ENCODE measurements at places on chromosomes 1 and 21.

DNA sequence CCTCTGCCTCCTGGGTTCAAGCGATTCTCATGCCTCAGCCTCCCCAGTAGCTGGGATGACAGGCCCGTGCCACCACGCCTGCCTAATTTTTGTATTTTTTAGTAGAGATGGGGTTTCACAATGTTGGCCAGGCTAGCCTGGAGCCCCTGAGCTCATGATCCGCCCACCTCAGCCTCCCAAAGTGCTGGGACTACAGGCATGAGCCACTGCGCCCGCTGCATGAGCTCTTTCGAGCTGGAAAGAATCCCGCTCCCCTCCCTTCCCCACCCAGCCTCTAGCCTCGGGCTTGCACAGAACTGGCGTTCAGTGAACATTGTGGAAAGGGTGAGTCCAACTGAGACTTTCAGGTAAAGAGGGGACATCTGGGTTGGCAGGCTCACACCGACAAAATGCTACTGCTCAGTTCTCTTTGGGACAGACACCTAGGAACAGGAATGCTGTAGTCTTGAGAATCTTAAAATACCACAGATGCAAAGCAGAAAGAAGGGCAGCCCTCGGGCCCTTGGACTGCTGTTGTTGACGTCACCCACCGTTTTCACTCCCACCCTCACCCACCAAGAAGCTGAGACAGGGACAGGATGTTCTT is 9.7 kb upstream of the GNG4 start:
- DNase-seq, result no peak

- DNase-seq, result no peak
Observed at GRCh38 chr1:241834733-241835377, 13.1 kb upstream of the EXO1 start.

DNA sequence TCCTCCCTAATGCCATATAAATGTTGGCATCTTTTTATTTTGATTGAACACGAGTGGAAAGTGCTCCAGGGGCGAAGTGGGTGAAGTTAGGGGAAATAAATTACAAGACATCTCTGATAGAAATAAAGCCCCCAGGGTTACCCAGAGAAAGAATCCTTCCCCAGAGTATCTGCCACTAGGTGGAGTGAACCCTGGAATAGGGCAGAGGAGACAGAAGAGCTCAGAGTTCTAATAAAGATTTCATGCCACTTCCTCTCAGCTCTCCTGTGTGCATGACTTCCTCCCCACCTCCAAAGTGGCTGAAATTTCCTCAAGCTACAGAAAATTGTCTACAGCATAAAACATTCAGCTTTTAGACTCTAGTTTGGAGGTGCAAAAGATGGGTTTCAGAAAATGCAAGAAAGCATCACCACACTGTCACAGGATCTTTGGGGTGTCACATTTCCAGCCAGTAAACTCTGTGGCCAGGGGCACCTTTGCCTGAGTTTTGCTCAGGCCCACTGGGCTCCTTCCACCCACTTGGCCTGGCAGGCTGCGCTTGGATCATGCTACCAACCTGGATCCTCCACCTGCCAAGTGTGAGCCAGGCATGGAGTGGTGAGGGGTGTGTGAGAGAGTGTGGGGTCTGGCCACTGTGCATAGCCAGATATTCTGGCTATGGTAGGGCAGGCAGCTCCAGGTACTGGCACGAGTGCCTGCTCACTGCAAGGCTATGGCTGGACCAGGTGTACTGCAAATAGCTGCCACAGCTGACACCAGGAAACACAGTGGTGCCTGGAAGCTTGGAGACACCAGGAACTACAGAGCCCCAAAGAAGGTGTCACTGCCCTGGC is 208.8 kb upstream of the USP25 start:
- DNase-seq, result no peak

DNA sequence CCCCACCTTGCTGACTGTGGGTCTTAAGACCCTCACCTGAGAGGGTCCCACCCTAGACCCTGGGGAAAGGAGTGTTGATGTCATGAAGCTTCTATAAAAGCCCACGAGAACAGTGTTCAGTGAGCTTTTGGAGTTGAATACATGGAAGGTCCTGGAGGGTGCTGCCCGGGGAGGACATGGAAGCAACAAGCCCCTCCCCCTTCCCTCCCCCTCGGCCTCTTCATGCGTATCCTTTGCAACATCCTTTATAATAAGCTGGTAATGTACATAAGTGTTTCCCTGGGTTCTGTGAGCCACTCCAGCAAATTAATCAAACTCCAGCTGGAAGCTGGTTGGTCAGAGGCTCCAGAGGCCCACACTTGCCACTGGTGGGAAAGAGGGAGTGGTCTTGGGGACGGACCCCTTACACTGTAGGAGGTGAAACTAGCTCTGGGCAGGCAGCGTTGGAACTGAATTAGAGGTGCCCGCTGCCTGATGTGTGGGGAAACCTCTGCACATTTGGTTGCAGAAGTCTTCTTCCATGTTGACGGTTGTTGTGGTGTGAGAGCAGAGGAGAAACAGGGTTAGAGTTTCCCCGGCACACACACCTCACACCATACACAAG is 14.7 kb upstream of the COL6A1 start:
- DNase-seq, result no peak

DNA sequence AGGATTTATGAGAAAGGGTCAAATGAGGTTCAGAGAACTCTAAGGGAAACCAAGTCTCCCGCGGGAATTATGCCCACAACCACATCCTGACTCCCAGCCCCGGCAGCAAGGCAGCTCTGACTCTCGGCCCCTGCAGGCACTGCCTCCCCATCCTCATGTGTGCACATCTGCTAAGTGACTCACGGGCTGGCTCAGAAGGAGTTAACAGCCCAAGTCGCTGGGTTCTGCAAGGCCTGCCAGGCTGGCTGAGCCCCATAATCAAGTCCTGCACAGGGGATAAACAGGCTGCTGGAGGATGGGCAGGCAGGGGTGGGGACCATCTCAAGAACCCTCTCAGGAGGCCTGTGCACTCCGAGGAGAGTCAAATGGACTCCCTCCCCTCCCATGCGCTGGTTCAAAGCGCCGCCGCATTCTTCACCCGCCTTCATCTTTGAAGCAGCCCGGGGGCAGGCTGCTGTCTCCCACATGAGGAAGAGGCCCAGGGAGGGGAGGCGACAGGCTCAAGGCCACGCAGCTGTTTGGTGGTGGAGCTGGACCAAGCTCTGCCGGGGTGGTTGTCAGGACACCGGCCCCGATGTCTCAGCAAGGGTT is 344.3 kb downstream of the MATN1 start:
- DNase-seq, result no peak

DNA sequence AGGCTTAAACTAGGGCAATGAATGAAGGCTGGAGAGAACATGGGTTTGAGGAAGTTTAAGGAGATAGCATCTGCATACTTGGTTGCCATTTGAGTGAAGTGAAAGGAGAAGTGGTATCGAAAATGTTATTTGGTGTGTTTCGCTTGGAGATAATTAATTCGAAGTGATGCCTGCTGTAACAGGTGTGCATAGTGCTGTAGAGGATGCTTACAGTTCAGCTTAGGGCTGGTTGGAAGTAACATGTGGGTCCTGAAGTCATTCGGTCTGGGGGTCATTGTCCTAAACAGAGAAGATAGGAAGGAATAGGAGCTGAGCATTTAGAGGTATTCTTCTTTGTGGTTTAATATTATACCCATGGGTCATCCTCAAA is 301 bp upstream of the NUDT17 start:
- no peak for DNase-seq

GRCh38 chr1:182196897-182197870 is 135.7 kb upstream of the ZNF648 start:
- DNase-seq, result no peak

GRCh38 chr1:89310505-89310904 is 37.8 kb upstream of the GBP5 start:
- no peak for DNase-seq

GRCh38 chr1:168164771-168165170 is 14.0 kb upstream of the TIPRL start:
- DNase-seq, result no peak

GRCh38 chr1:6870086-6870485 is 84.8 kb downstream of the CAMTA1 start:
- DNase-seq, result no peak

DNA sequence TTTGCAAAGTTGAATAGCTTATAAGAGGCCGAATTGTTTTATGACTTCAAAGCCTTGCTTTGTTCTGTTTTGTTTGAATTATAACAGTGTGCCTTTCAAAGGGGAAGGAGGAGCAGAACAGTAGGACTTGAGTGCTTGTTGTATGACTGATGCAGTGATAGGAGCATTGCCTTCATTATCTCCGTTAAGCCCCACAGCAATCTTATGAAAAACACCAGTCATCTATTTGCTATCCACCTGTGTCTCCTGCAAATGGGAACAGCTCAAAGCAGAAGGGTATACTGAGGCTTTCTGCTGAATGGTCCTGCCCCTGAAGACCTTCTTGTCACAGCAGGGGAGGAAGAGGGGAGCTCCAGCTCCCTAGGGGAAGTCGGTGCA is 127.5 kb downstream of the RNF220 start:
- no peak for DNase-seq
